ENCODE measurements at places on chromosomes 3 and 15.

GRCh38 chr3:186605078-186605477 is 7.8 kb upstream of the AHSG start:
- no peak for DNase-seq

DNA sequence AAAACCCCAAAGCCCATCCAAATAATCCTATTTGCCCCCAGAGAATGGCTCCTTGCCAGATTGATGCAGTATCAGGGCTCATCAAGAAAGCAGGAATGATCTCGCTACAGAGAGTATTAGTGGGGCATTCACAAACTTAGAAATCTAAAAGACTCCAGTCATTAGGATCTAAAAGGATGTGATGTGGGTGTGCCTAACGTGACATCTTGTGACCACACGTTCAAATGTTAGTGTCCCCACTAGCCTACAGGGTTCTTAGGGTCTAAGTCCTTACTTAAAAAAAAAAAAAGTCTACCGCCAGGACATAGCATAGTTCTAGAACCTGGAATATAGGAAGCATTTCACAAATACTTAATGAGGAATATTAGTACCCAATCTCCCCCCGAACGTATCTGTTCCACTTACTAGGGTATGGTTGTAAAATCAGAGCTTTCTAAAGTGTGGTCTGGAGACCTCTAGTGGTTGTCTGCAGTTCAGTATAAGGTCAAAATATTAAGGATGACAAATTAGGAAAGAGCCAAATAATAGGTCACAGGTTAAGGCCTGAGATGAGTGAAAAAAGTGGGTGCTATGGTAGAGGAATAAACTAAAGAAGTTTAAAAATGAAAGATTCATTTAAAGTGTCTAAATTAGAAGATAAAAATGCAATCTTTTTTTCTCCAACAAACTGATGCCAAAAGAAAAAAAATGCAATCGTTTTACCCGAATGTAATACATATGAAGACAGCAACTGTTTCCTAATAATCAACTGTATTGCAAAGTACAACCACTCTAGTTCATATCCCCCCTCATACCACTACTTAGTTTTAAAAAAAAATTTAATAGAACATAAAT is 4.2 kb upstream of the CHRM5 start:
- DNase-seq: no peak

GRCh38 chr3:16072420-16073110 is 101.9 kb upstream of the GALNT15 start:
- DNase-seq: no peak

- DNase-seq: no peak
Measured at GRCh38 chr3:30660656-30661055, 54.3 kb downstream of the TGFBR2 start.

GRCh38 chr3:152084441-152085158 is 184.1 kb upstream of the MBNL1 start:
- no peak for DNase-seq

- no peak for DNase-seq
Measured at GRCh38 chr3:37181756-37182155, 7.4 kb upstream of the LRRFIP2 start.

Data from activated gamma-delta T cell treated with Interleukin-2 at 50 U/mL for 16 hours (primary cell).